ENCODE measurements at places on chromosomes 7 and 10. TPM values are rescaled to one million over a fixed set of nuclear protein-coding genes. Genes with fewer than 3 reads are reported as not detected.

Gene CTAGE8
- 9.6 TPM for polyA plus RNA-seq

Gene SPDYE8
- polyA plus RNA-seq = 0.98 TPM

Gene EPHA1
- 15.8 TPM for polyA plus RNA-seq

Gene SLC18A3
- polyA plus RNA-seq = 0.05 TPM

Gene NPSR1
- not detected for polyA plus RNA-seq

Gene DNAJC12
- polyA plus RNA-seq = 9.1 TPM

Gene GOT1
- polyA plus RNA-seq = 30.8 TPM

Gene DEPP1
- polyA plus RNA-seq = 36.2 TPM

Measured in right lung (tissue), 10 donors.